ENCODE measurements at places on chromosomes 4 and X.

DNA sequence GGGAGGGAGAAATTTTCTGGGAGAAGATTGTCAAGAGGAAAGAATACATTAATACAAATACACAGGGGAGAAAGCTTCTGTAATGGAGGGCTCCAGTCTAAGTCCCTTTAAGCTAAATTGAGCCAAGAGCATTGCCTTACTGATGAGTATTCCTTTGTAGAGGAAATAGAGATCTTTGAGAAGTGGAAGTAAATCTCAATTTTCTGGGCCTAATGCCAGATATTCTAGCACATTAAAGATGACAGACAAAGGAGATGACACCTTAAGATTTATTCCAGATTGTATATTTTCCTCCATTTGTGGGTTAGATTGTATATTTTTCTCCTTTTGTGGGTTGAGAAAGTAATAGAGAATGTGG, 28.5 kb upstream of the SMAD1 start:
- DNase-seq = no peak

DNA sequence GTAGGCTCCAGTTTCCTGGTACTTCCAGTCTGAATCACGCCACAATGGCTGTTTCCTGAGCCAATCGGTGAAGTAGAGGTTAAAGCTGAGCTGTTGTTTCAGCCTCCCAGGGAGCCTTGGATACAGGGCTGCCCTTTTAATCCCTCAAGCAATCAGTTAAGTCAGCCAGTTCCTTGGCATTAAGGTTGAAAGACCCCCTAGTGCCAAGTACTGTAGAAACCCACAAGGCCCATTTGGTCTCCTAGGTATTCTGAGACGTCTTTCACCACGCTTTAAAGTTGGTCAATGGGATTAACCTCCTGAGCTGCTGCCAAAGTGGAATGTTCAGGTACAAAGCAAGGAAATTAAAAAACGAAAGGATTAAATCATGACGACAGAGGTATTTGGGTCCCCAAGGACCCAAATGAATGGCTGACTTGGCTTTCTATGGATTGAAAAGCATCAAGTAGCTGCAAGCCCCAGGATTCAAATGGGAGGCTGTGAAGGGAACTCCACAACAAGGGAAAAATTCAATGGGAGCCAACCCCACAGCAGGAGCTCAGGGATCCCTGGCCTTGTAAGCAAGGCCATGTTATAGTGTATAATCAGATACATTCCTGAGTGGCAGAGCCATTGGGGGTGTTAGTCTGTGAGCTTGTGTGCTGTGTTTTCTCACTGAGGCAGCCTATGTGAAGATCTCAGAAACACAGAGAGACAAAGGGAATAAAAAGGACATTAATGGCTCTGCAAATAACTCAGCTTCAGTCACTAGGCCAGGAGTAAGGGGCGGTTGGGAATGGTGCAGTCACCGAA, 86.0 kb downstream of the ATG4A start:
- peak; percentile 75 for DNase-seq

DNA sequence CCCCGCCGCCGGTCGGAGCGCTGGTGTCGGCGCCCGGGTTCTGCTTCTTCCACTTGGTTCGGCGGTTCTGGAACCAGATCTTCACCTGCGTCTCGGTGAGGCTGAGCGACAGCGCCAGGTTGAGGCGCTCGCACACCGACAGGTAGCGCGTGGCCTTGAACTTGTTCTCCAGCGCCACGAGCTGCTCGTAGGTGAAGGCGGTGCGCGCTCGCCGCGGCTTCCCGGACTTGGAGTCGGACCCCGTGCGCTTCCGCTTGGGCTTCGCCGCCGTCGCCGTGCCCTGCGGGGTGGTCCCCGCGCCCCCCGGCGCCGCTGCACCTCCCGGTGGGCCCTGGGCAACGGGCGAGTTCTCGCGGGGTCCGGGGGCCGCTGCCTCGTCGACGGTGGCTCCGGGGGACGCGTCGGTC, 3.1 kb downstream of the NKX1-1 start:
- peak; percentile 39 for DNase-seq

- DNase-seq = no peak
Observed at GRCh38 chrX:37993837-37994619, 12.3 kb upstream of the SYTL5 start.

DNA sequence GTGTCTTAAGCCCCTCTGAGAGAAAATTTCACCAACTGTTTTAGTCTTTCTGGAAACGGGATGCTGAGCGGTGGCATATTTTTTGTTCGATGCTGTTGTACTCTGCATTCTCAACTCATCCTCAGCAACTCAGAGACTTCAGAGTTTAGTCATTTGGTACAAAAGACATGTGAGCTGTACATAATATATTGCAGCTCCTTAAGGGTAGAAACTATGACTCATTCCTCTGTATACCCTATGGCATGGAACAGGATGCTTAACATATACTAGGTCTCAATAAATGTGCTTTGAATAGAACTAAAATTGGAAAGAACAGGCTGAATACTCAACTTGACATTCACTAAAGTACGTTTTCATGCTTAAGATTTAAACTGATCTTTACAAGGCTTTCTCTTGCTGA, 130.5 kb upstream of the SLITRK2 start:
- no peak for DNase-seq

DNA sequence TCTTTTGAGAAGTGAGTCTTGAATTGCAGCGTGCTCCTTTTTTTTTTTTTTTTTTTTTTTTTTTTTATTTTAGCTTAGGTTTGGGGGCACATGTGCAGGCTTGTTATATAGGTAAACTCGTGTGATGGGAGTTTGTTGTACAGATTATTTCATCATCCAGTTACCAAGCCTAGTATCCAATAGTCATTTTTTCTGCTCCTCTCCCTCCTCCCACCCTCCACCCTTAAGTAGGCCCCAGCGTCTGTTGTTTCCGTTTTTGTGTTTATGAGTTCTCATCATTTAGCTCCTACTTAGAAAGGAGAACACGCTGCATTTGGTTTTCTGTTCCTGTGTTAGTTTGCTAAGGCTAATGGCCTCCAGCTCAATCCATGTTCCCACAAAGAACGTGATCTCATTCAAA, 81.3 kb upstream of the TSPAN5 start:
- DNase-seq = no peak
